ENCODE measurements at places on chromosomes 16 and 17.

- no peak for DNase-seq
Observed at GRCh38 chr16:7394720-7395336, 62.2 kb downstream of the RBFOX1 start.

DNA sequence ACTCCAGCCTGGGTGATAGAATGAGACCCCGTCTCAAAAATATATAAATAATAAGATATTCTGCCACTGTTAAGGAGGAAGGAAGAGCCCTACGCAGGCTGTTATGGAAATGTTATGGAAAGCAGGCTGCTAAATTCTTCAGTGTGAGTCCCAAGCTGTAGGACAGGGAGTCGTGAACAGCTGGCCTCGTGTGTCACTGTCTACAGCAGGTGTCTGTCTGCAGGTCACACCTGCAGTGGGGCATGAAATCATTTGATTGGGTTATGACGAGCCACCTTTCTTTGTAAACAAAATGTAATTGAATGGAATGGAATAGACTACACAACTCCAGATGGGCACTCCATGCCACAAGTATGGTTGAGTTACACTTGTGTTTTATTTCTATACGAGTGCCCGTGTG is 15.6 kb upstream of the LITAF start:
- no peak for DNase-seq

- no peak for DNase-seq
Observed at GRCh38 chr16:68909099-68909733, 65.9 kb downstream of the TANGO6 start.

DNA sequence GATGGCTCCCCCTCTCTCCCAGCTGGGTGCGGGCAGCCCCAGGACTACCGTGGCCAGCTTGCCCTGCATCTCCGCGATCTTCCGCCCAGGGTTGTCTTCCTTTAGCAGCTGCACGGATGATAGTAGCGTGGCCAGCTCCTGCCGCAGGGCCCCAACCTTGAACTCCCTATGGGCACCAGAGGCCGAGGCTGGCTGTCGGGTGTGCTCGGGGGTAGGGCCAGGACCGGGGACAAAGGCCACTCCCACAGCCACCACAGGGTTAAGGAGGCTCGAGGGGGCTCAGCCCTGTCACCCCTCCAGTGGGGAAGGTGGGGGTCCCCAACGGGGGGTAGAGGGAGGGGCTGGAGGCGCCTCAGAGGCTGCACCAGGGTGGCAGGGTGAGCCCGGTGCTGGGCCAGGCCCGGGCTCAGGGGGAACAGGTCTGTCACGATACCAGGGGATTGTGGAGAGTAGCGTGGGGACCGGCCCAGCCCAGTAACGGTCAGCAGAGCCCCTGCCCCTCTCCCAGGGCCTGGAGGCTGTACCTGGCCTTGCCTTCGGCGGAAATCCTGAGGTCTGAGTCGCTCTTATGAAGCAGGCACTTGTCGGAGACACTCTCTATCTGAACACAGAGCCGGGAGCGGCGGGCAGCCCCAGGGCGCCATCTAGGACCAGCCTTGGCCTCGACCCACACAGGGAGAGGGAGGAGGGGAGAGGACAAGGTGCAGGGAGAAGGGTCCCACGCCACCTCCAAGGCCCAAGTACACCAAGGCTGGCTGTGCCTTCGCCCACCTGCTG is 5.2 kb downstream of the PERCC1 start:
- DNase-seq, result no peak

GRCh38 chr16:88813269-88814143 is 1.8 kb upstream of the APRT start:
- no peak for DNase-seq

- no peak for DNase-seq
Observed at GRCh38 chr16:56231-56927, 2.8 kb downstream of the SNRNP25 start.

GRCh38 chr17:68054296-68054900 is 18.9 kb downstream of the KPNA2 start:
- DNase-seq, result peak; percentile 48

- DNase-seq, result no peak
Observed at GRCh38 chr16:47920709-47921108, 235.1 kb downstream of the ABCC12 start.

DNA sequence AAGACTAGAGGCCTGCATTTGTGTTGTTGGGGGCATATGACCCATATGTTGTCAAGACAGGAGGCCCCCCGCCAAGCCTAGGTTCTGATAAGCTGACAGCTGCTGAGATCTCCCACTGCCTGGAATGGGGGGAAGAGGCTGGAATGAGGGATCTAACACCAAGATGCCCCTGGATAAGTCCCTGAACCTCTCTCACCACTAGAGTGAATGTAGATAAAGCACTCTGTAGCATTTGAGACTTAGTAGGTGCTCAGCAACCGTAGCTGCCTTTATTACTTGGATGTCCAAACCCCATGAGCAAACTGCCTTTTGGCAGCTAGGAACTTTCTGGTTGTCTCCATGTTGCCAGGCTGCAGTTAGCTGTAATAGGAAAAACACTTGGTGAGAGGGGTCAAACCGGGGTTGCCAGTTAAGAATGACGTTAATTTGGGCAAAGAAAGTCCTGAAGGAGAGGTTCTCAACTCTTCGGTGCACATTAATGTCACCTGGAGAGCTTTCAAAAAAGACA is 4.4 kb upstream of the RASL10B start:
- DNase-seq, result no peak

DNA sequence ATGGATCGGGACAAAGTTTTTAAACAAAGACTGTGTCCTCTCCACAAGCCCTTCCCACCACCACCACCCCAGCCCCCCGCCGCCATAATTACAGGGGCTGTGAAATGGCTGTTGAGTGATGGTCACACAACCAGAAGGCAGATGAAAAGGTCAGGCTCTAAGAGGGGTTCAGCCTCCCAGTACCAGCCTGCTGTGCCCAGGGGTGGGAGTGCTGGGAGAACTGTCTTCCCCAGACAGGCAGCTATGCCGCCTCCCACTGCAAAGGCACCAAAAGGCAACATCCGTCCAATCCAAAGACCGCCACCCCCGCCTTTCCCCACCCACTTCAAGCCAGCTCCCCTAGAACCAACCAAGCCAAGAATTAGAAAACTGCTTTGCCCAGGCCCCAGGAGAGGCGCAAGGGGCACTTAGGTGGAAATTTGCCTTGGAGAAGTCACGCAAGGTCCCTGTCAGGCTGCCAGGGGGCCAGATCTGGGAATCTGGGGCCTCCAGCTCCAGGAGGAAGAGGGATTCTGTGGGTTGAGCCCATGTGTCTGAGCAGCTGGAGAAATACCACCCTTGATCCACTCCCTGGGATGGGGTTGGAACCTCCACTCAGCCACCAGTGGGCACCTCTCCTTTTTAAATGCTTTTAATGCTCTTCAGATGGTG is 14.4 kb downstream of the CARHSP1 start:
- no peak for DNase-seq
